Psoas muscle (tissue), 8 donors: ENCODE measurements at places on chromosomes 3 and 15. TPM values are rescaled to one million over a fixed set of nuclear protein-coding genes. Genes with fewer than 3 reads are reported as not detected.

GRCh38 chr3:15794303-15794771, 3.4 kb downstream of the ANKRD28 start:
- no peak for DNase-seq

GRCh38 chr3:190352861-190353457, 30.7 kb upstream of the CLDN1 start:
- no peak for DNase-seq

DNA sequence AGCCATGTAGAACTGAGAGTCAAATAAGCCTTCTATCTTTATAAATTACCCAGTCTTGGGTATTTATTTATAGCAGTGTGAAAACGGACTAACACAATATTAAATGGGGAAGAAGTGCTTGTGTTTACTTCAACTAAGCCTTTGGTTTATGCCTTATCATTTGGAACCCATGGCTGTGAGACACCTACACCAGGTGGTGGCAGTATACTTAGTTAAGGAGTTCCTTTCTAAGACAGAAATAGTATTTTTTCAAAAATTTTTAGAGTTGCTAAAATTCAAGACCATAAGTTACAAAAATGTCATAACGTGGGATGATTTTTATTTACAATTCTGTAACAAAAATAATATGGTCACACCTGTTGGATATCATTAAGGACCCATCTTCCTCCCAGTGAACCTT, 354.5 kb upstream of the SOX14 start:
- no peak for DNase-seq

DNA sequence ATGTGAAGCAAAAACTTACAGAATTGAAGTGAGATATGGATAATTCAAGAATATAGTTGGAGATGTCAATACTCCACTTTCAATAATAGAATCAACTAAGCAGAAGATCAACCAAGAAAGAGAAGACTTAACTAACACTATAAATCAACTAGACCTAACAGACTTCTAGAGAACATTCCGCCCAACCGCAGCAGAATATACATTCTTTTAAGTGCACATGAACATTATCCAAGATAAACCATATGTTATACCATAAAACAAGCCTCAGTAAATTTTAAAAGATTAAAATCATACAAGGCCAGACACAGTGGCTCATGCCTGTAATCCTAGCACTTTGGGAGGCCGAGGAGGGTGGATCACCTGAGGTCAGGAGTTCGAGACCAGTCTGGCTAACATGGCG, 5.5 kb upstream of the TEX55 start:
- no peak for DNase-seq

CD200R1 gene
- total RNA-seq: 0.50 TPM
